ENCODE measurements at places on chromosomes 5 and 9.

DNA sequence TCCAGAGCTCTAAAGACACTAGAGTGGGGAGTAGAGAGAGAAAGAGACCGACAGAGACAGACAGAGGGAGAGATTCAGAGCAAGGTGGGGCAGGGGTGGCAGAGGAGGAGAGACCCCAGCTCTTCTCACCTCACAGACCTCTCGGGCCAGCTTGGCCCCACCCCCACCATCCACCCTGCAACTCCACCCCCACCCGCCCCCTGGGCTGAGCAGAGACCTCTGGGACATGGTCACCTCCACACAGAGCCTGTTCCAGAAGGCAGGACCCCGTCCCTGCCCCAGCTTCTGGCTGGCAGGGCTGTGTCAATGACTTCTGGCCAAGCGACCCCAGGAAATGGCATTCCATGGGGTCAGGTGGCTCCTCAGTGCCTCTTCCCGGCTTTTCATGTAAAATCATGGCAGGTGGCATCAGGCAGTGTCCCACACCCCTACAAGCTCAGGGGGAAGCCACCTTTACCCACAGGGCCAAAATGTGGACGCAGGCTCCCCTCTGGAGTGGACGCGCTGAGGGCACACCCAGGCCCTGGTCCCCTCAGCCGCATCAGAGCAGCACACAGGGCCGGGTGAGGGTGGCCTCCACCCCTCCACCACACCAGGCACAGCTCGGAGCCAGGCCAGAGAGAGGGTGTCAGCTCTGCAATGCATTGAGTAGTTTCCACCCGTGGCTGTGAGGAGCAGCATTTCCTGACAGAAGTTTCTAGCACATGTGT lies 131.2 kb upstream of the LPCAT1 start:
- DNase-seq, result no peak

- peak; percentile 77 for DNase-seq
Measured at GRCh38 chr9:12718482-12719026, 25.4 kb downstream of the TYRP1 start.

GRCh38 chr5:159442206-159442850 lies 112.0 kb upstream of the IL12B start:
- no peak for DNase-seq

DNA sequence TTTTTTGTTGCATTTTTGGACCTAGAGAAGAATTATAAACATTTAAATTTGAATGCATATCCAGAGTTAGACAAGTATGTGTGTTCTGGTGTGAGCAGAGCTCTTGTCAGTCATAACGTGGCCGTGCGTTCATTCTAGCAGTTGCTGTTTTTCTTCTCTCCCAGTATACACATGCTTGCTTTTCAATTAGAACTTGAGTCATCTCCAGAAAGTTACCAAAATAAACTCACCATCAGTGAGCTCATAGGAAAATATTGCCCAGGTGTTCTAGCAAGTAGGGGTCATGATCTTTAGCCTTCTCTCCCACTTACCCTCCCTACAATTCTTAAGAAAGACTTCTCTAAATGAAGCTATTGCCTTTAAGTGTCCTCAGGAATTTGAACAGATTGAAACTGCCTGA lies 247.5 kb upstream of the TUT7 start:
- DNase-seq, result no peak

- no peak for DNase-seq
Measured at GRCh38 chr9:130987054-130987453, 21.9 kb upstream of the LAMC3 start.

GRCh38 chr9:87599901-87600610 lies 102.4 kb downstream of the DAPK1 start:
- DNase-seq, result peak; percentile 77

DNA sequence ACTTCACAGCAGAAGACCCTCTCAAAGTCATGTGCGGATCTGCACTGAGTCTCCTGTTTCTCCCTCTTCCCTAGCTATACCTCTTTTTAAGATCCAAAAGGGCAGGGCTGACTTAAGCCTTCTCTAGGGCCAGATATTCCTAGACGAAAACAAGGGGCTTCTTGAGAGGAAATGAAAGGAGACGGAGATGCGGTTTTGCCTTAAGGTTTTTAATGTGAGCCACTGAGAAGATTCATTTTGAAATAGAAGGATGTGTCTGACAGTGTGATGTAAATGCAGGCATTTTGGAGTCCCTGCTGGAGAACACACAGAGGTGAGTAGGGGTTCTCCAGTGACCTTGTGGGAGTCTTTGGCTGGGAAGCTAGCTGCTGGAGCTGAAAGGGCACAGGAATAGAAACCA lies 15.6 kb upstream of the IL12B start:
- DNase-seq, result no peak

DNA sequence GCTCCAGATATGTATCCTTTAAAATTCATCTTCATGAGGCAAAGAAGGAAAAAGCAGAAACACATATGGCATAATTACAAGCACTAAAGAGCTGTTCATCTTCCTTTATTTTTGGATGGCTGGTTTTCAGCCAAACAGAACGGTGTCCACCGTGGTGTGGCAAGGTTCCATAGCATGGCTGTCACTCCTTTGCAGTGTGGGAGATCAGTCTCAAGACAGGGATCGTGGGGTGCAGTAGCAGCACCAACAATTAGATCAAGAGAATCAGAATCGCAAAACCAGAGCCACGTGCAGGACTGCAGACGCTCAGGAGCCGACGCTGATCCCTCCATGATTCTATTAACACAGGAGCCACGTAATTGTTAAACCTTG lies 79.5 kb downstream of the SEMA4D start:
- DNase-seq, result no peak

GRCh38 chr5:53233645-53234405 lies 124.3 kb upstream of the MOCS2 start:
- DNase-seq, result no peak

DNA sequence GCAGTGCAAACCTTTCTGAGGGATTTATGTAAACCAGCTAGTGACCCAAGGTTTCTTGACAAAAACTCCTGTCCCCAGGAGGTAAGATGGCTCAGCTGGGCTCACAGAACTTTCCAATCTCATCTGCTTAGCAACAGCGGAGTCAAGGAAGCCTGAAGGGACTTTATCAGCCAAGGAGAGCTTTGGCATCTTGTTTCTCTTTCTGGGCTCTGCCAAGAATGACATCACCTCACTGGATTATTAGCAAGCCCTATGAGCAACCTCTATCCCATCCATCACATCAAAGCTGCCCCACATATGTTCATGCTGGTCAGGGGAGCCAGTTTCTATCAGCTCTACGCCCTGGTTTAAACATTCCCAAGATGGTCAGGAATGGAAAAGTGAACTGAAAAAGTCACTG lies 461.3 kb downstream of the ENC1 start:
- peak; percentile 95 for DNase-seq

- no peak for DNase-seq
Measured at GRCh38 chr9:114746591-114747346, 59.1 kb downstream of the TNFSF15 start.

- no peak for DNase-seq
Measured at GRCh38 chr5:94910721-94911120, 292.3 kb downstream of the SLF1 start.

DNA sequence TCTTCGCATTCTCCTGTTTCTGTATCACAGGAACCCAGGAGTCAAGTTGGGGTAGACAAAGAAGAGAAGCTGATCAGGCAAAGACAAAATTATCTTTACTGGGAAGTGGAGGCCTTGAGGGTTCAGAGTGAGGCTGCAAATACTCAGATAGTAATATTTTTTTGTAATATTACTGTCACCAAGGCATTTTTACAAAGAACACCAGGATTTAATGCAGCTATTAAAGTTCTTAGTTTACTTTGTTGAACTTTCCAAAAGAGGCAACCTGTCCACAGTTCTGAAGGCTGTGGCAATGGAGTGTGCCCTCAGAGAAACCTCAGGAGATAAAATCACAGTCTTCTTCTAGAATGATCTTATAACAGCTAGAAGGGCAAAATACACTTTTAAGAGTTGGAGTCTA lies 74.9 kb downstream of the PGM5 start:
- DNase-seq, result no peak

DNA sequence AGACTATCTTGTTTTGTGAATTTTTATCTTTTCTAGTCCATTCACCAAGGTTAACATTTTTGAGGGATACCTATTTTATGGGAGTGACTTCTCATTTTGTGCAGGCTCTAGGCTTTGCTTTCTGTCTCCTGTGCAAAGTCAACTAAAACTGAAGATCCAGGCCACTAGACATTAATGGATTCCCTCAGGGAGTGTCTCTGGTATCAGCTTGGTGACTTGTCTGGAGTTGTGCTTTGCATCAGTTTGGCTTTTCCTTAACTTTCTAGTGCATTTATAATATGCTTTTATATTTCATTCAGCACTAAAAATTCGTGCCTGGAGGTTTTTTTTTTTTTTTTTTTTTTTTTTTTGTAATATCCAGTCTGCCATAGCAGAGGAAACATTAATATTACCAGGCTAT lies 144.2 kb downstream of the YIPF5 start:
- DNase-seq, result no peak

DNA sequence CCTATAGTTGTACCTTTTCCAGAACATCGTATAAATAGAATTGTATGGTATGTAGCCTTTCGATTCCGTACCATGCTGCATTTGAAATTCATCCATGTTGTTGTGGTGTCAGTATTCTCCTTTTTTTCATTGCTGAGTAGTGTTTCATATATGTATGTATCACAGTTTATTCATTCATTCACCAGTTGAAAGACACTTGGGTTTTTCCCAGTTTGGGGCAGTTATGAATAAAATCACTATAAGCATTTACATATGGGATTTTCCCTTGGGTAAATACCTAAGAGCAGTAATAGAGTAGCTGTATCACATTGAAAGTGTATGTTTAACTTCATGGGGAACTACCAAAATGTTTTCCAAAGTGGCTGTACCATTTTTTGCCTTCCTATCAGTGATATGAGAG lies 16.1 kb upstream of the FKTN start:
- DNase-seq, result no peak

GRCh38 chr5:62489471-62489870 lies 76.9 kb downstream of the IPO11 start:
- DNase-seq, result no peak

GRCh38 chr9:88835038-88835466 lies 156.2 kb upstream of the S1PR3 start:
- DNase-seq, result peak; percentile 45

DNA sequence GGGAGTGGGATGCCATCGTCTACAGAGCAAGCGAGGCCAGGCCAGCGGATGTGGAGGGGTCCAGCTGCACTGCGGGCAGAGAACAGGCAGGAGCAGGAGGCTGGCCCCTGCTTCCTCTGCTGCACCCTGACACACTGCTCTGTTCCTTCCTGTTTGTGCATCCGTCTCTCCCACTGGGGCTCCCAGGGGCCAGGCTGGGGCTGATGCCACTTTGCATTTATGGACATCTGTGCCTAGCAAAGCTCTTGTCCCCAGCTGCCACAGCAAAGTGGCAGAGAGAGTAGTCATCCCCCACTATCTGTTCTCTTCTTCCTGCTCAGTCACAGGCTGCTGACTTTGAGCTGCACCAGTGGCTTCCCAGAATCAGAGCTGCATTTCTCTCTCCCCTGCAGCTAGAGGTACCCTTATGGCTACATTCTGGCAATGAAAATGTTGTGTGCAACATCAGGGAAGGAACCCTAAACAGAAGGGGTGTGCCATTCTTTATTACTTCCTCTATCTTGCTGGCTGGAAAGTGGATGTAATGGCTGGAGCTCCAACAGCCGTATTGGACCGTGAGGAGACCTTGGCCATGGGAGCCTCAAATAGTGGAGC lies 4.2 kb upstream of the NINJ1 start:
- DNase-seq, result no peak

DNA sequence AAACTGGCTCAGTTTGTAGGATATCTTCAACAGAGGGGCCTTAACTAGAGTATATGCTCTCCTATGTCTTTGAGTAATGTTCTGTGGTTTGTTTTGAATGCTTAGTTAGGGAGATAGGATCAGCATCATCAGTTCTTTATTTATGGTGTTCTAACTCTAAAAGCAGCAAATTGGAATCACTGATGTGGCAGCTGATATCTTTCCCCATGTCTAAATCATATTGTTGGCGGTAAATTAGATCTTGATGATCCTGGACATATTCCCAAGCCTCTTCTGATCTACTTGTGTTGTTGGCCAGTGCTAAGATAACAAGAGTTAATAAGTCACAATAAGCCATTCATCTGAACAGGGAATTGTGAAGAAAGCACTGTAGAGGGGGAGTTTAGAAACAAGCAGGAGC lies 332.4 kb upstream of the DAB2 start:
- no peak for DNase-seq

All from astrocyte of the cerebellum (primary cell).